WTC11 (cell line): ENCODE measurements at places on chromosomes 7 and 10.
A peak's percentile ranks its signal among the peaks of the same experiment; 100 is the strongest.

DNA sequence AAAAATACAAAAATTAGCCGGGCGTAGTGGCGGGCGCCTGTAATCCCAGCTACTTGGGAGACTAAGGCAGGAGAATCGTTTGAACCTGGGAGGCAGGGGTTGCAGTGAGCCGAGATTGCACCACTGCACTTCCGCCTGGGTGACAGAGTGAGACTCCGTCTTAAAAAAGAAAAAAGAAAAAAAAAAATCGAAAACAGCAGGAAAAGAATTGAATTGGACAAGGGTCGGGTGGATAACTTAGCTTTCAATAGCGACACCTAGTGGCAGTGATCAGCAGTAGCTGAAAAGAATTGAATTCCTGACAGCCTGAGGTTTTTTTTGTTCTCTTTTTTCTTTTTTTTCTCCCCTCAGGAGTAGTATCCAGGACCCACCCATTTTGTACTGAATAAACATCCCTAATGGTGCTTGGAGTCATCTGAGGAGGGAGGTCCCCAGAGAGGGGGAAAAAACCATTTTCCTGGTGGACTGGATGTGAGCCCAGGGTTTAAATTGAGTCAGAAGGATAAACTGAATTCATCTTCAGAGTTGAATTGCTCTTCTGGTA lies 55.1 kb downstream of the CYCS start:
- peak; percentile 39 for DNase-seq

GRCh38 chr10:91340613-91341362 lies 69.4 kb upstream of the HECTD2 start:
- DNase-seq, result no peak

DNA sequence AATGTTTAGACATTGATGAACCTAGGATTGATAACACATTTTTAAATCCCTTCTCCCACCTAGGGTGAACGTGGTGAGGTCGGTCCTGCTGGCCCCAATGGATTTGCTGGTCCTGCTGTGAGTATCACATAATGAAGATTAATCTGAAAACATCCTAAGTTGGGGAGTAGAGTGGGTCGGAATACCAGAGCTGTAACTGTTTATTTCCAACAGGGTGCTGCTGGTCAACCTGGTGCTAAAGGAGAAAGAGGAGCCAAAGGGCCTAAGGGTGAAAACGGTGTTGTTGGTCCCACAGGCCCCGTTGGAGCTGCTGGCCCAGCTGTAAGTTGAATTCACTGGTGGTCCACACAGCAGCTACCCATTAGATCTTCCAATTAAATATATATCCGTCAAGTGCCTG lies 25.6 kb downstream of the COL1A2 start:
- no peak for DNase-seq

GRCh38 chr7:106243893-106244292 lies 40.9 kb downstream of the NAMPT start:
- no peak for DNase-seq

DNA sequence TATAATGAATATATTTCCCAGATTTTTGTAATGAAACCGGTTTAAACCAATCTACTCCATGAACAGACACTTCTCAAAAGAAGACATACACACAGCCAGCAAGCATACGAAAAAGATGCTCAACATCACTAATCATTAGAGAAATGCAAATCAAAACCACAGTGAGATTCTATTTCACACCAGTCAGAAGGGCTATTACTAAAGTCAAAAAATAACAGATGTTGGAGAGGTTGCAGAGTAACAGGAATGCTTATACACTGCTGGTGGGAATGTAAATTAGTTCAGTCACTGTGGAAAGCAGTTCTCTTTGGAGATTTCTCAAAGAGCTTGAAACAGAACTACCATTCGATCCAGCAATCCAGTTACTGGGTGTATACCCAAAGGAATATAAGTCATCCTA lies 240.7 kb downstream of the TSPAN12 start:
- no peak for DNase-seq
